Neural progenitor cell (in vitro differentiated cells): ENCODE measurements at places on chromosomes 12 and 14.

- no peaks in the 10 kb centered on the region for H3K36me3 ChIP-seq
- no peaks in the 10 kb centered on the region for H3K27me3 ChIP-seq
- no peak for DNase-seq
- no peak overlapping the region for H3K27ac ChIP-seq
- no peak overlapping the region for H3K4me3 ChIP-seq
Measured at GRCh38 chr12:22190-22529, 44.4 kb upstream of the IQSEC3 start.

DNA sequence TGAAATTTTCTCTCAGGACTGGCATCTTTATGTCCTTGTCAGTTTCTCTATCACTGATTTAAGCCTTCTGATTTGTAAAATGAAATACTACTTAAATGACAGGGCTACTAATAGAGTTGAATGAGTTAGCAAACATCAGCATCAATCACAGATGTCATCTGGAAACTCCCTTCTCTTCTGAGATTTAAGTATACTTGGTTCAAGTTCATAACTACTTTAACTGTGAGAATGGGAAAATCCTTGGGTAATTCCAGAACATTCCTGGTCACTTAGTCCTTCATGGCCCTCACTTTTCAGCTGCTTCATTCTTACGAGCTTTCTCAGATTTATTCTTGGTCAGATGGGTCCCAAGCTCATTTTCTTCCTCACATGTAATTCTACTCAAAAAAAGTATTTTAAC, 1655.3 kb upstream of the FLRT2 start:
- no peak for DNase-seq
- no peak overlapping the region for H3K4me3 ChIP-seq
- no peaks in the 10 kb centered on the region for H3K36me3 ChIP-seq
- no peaks in the 10 kb centered on the region for H3K4me1 ChIP-seq
- H3K27ac ChIP-seq = no peak overlapping the region

DNA sequence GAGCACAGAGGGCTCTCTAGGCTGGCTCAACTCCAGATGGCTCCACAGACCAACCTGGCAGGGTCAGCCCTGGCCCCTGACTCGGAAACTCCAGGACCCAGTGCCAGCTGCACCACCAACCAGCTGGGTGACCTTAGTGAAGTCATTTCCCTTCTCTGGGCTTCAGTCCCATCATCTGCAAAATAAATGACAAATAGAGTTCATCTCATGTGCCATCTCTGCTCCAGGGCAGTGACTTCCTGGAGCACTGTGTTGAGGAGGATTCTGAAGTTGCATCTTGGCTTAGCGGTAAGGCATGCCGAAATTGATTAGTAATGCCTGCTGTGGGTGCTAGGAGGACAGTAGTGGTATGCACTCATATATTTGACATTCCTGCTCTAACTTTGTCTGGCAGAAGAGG, 31.5 kb downstream of the DTX1 start:
- no peaks in the 10 kb centered on the region for H3K36me3 ChIP-seq
- no peak overlapping the region for H3K27ac ChIP-seq
- H3K4me1 ChIP-seq = no peaks in the 10 kb centered on the region
- H3K27me3 ChIP-seq = peaks cover 17% of the 10 kb centered on the region

- no peaks in the 10 kb centered on the region for H3K36me3 ChIP-seq
- no peak overlapping the region for H3K4me3 ChIP-seq
- no peaks in the 10 kb centered on the region for H3K27me3 ChIP-seq
- H3K4me1 ChIP-seq = no peaks in the 10 kb centered on the region
Measured at GRCh38 chr14:80538633-80539375, 327.5 kb upstream of the DIO2 start.

DNA sequence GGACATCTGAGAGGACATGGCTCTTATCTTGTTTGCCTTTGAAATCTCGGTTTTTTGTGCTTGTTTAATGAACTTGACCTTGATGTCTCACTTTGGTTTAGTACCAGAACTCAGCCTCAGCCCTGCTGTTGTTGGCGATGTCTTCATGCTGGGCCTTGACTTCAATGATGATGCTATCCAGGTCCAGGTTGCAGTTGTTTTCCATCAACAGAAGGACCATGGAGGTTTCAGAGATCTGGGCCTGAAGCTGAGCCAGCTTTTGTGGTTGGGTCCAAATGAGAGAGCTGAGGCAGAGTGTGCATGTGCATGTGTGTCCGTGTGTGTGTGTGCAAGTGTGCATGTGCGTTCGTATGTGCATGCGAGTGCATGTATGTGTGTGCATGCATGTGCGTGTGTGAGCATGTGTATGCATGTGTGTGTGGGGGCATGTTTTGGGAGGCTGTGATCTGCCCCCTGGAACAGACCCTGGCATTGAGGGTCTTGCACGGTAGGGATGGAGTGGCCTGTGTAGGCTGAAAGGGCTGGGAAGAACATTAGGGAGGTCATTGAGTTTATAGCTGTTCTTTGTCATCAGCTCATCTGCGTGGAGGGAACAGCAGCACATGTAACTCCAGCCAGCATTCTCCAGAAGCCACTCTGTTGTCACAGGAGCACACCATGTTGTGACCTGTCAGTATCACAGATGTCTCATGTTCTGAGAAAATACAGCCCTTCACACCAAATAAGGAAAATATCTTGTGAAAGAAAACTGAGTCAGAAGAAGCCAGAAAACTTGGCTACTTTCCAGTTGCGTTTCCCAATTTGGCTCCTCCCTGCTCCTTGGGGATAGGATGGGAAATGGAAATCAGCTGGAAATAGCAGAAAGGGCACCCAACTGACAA, 10.0 kb upstream of the KRT82 start:
- no peaks in the 10 kb centered on the region for H3K27me3 ChIP-seq
- no peak overlapping the region for H3K4me3 ChIP-seq
- no peak for DNase-seq
- no peaks in the 10 kb centered on the region for H3K36me3 ChIP-seq

- H3K36me3 ChIP-seq = peaks cover 6% of the 10 kb centered on the region
- peaks cover 10% of the 10 kb centered on the region for H3K4me1 ChIP-seq
- no peak overlapping the region for H3K27ac ChIP-seq
- no peak overlapping the region for H3K4me3 ChIP-seq
- DNase-seq = no peak
Measured at GRCh38 chr14:73221945-73222344, 15.4 kb upstream of the PAPLN start.

DNA sequence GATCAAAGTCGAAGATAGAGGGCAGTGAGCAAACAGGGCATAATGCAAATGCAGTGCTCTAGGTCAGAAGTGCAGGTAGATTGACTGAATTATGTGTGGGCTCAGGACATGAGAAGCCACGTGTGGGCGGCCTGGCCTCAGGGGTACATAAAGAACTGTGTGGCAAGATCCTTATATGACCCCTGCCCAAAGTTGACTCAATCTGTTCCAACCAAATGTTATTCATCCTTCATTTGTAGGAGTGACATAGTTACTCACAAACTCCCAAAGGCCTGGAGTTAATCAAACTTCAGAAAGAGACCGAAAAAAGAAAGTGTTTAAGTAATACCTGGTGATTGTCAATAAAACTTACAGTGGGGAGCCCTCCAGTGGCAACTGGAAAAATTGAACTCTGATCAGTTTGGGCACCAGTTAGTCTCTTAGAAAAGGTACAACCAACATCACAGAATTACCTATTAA, 150.4 kb upstream of the FAR2 start:
- H3K27me3 ChIP-seq = no peaks in the 10 kb centered on the region
- H3K4me3 ChIP-seq = no peak overlapping the region
- H3K36me3 ChIP-seq = no peaks in the 10 kb centered on the region
- H3K4me1 ChIP-seq = no peaks in the 10 kb centered on the region

- no peaks in the 10 kb centered on the region for H3K4me1 ChIP-seq
- no peaks in the 10 kb centered on the region for H3K36me3 ChIP-seq
- no peak overlapping the region for H3K27ac ChIP-seq
- DNase-seq = no peak
- H3K4me3 ChIP-seq = no peak overlapping the region
- H3K27me3 ChIP-seq = no peaks in the 10 kb centered on the region
Measured at GRCh38 chr14:73259837-73260236, 22.5 kb downstream of the PAPLN start.
